Spinal cord (tissue), 10 donors: ENCODE measurements at places on chromosomes 2 and 18. TPM values are rescaled to one million over a fixed set of nuclear protein-coding genes. Genes with fewer than 3 reads are reported as not detected.
A peak's percentile ranks its signal among the peaks of the same experiment; 100 is the strongest.

Gene POU3F3
- 27.0 TPM for total RNA-seq

Gene NIF3L1
- total RNA-seq = 38.9 TPM

Gene AGPS
- 72.7 TPM for total RNA-seq

Gene CHRNG
- total RNA-seq = not detected

Gene ATOH8
- 5.8 TPM for total RNA-seq

GRCh38 chr2:196170213-196170605 is 1.2 kb downstream of the STK17B start:
- H3K4me3 ChIP-seq = peak overlapping the region; percentile 84
- H3K27me3 ChIP-seq = peaks cover 4% of the 10 kb centered on the region
- peak; percentile 22 for DNase-seq
- no peaks in the 10 kb centered on the region for H3K36me3 ChIP-seq

DNA sequence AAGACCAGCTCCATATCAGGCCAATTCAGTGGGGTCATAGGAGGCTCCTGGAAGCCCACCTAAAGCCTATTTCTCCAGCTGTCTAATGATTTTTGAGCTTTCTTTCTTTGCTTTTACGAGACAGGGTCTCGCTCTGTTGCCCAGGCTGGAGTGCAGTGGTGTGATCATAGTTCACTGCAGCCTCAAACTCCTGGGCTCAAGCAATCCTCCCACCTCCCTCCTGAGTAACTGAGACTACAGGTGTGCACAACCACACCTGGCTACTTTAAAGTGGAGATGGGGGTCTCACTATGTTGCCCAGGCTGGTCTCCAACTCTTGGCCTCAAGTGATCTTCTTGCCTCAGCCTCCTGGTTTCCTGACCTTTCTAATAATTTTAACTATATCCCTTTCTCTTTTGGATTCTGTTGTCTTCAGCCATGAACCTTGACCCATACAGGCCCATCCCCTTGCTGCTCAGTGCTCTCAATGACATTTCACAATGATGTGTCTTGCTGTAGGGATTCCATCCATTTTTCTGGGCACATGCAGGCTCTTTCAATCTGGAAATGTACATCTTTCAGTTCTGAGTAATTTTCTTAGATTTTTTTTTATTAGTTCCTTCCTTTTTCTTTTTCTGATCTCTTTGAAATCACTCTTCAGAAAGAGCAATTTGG is 29.7 kb downstream of the GNLY start:
- H3K27ac ChIP-seq = no peak overlapping the region
- H3K4me3 ChIP-seq = no peak overlapping the region
- no peaks in the 10 kb centered on the region for H3K36me3 ChIP-seq
- no peaks in the 10 kb centered on the region for H3K27me3 ChIP-seq
- DNase-seq = no peak

- no peaks in the 10 kb centered on the region for H3K36me3 ChIP-seq
- DNase-seq = no peak
- H3K27ac ChIP-seq = no peak overlapping the region
- H3K4me1 ChIP-seq = peaks cover 18% of the 10 kb centered on the region
These were observed 93.5 kb downstream of the TMEM18 start for GRCh38 chr2:583666-584065.

- no peak overlapping the region for H3K4me3 ChIP-seq
- no peaks in the 10 kb centered on the region for H3K27me3 ChIP-seq
- no peaks in the 10 kb centered on the region for H3K36me3 ChIP-seq
- no peak overlapping the region for H3K27ac ChIP-seq
- DNase-seq = no peak
- H3K4me1 ChIP-seq = no peaks in the 10 kb centered on the region
These were observed 73.8 kb downstream of the HRH4 start for GRCh38 chr18:24534271-24534670.

DNA sequence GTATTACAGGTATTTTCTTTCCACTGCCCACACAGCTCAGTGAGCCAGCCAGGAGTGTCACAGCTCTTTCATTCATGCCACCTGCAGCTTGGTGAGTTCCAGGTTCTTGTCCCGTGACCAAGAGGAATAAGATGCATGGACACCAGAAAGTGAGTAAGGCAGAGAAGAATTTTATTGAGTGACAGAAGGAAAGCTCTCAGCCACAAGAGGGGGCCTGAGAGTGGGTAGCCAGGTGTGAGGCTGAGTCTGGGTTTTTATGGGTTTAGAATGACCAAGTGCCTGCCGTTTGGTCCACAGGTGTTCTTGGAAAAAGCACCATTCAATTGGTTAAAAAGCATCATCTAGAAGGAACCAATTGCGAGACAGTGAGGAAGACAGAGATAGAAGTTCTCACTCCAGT is 1097.1 kb upstream of the SLC39A10 start:
- H3K4me1 ChIP-seq = no peaks in the 10 kb centered on the region
- no peak for DNase-seq
- no peaks in the 10 kb centered on the region for H3K36me3 ChIP-seq
- H3K27ac ChIP-seq = no peak overlapping the region
- H3K4me3 ChIP-seq = no peak overlapping the region

DNA sequence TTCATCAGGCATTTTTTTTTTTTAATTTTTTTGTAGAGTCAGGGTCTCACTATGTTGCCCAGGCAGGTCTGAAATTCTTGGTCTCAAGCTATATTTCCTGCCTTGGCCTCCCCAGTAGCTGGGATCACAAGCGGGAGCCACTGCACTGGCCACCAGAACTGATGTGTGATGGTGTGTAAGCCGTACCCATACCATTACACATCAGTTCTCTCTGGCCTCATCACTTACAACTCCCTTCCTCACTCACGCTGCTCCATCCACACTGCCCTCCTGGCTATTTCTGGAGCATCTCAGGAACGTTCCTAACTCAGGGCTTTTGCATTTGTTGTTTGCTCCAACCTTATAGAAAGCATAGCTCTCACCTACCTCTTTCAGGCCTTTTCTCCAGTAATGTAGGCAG is 834.5 kb upstream of the ID2 start:
- no peaks in the 10 kb centered on the region for H3K27me3 ChIP-seq
- no peak overlapping the region for H3K4me3 ChIP-seq
- no peak overlapping the region for H3K27ac ChIP-seq

GRCh38 chr2:233380132-233380895 is 26.0 kb downstream of the DGKD start:
- no peak overlapping the region for H3K27ac ChIP-seq
- DNase-seq = no peak
- H3K27me3 ChIP-seq = no peaks in the 10 kb centered on the region
- no peak overlapping the region for H3K4me3 ChIP-seq
- peaks cover 15% of the 10 kb centered on the region for H3K4me1 ChIP-seq

DNA sequence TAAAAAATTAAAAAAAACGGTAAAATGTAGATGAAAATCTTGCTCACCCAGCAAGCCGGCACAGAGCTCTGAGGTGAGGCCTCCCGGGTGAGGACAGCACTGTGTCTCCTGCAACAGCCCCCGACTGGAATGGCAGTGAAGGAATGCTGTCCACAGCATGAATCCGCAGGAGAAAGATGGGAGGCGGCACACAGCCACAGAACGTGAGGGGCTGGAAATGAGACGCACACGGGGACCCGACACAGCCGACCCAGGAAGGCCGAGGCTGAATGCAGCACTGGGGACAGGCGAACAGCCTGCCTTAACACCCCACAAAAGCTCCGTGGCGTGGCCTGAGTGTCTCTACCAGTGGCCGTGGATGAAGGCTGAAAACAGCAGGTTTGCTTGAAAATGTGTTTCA is 34.7 kb downstream of the BOK start:
- DNase-seq = no peak
- no peak overlapping the region for H3K4me3 ChIP-seq
- no peaks in the 10 kb centered on the region for H3K4me1 ChIP-seq
- H3K27me3 ChIP-seq = no peaks in the 10 kb centered on the region
